Left ventricle myocardium superior (tissue), 1 donor: ENCODE measurements at places on chromosomes 7 and 10. TPM values are rescaled to one million over a fixed set of nuclear protein-coding genes. Genes with fewer than 3 reads are reported as not detected.

MYL10 gene
- total RNA-seq, result not detected

RSU1 gene
- 58.8 TPM for total RNA-seq

GRCh38 chr7:27244488-27245123 is 2.0 kb downstream of the EVX1 start:
- DNase-seq, result no peak

DNA sequence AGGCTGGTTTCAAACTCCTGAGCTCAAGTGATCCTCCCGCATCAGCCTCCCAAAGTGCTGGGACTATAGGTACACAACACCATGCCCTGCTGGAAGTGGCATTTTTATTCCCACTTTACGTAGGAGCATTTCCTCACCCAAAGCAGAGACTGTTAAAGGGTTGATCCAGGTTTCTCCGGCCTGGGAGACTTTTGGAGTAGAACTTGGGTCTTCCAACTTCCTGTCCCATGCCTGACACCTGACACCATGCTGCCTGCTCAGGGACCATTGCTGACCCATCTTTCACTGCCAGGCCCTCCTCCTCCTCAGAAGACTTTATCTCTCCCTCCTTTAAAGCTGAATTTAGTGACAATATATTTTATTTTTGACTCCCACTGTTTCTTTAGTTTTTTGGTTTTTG is 302.0 kb upstream of the LYZL1 start:
- no peak for DNase-seq

DNA sequence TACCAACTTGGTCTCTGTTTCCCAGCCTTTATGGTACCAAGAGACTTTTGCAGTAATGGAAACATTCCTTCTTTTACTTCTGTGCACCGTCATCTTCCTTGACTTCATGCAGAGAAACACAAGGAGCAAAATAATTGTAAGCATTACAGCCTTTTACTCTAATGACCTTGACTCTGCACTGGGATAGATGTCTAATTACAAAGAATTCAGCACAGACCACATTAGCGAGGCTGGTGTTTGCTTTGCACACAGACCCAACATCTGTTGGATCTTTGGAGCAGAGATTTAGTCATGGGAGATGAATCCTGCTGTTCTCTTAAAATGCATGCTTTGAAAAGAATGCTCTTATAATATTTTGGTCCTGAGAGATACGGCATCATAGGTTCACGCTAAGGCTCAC is 261.6 kb downstream of the TWIST1 start:
- no peak for DNase-seq

GRCh38 chr10:100872034-100872791 is 40.5 kb upstream of the SLF2 start:
- DNase-seq, result no peak

DNA sequence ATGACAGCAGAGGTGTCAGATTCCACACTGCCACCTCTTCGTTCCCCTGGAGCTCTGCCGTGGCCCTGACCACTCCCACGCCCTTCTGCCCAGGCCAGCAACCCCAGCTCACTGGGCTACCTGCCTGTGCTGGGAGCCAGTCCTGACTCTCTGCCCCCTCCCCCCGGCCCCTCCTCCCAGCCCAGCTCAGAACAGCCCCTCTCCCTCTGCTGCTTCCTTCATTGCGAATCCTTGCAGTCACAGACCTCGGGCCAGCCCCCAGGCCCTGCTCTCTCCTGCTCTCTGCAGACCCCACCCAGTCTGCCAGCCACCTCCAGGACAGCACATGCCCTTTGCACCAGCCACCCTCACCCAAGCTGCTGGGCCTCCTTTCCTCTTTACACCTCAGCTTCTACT is 60.4 kb downstream of the TCERG1L start:
- DNase-seq, result no peak

GRCh38 chr7:75762350-75762917 is 9.6 kb downstream of the CCL26 start:
- no peak for DNase-seq

DNA sequence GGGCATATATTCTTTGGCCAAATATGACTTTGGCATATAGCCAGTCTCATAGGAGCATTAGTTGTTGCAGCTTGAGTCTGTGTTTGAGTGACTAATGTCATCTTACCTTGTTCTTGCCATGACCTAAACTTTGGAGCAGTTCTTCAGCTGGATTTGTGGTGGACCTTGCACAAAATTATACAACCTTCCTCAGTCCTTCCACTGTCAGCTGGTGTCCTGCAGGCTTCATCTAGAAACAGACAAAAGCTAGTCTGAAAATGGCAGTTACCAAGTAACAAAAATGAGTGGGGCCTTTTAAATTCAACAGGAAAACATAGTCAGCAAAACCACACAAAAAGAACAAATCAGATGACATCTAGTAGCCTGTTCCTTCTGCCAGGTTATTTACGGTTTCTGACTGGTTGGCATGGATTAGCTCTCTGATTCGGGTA is 59.5 kb upstream of the HECTD2 start:
- DNase-seq, result no peak
